ENCODE measurements at places on chromosomes 3 and 15. TPM values are rescaled to one million over a fixed set of nuclear protein-coding genes. Genes with fewer than 3 reads are reported as not detected.

CTXND1 gene
- not detected for total RNA-seq

RABL3 gene
- total RNA-seq, result 26.6 TPM

DNA sequence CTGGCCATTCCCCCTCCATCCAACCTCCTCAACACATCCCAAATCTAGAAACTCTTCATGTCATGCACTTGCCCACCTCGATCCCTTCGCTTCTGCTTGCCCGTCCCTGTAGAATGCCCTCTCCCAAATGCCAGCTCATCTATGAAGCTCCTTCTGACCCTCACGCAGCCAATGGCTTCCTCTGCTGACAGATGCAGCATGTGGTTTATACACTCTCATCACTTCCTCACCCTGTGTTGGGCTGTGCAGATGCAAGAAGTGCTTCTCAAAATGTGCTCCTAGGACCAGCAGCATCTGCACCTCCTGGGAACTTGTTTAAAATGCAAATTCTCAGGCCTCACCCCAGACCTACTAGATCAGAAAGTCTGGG lies 51.7 kb downstream of the SEMA5B start:
- H3K27ac ChIP-seq, result no peak overlapping the region
- peaks cover 21% of the 10 kb centered on the region for H3K4me1 ChIP-seq
- H3K27me3 ChIP-seq, result peaks cover 9% of the 10 kb centered on the region
- peak overlapping the region; percentile 40 for H3K4me3 ChIP-seq
- H3K36me3 ChIP-seq, result no peaks in the 10 kb centered on the region

DNA sequence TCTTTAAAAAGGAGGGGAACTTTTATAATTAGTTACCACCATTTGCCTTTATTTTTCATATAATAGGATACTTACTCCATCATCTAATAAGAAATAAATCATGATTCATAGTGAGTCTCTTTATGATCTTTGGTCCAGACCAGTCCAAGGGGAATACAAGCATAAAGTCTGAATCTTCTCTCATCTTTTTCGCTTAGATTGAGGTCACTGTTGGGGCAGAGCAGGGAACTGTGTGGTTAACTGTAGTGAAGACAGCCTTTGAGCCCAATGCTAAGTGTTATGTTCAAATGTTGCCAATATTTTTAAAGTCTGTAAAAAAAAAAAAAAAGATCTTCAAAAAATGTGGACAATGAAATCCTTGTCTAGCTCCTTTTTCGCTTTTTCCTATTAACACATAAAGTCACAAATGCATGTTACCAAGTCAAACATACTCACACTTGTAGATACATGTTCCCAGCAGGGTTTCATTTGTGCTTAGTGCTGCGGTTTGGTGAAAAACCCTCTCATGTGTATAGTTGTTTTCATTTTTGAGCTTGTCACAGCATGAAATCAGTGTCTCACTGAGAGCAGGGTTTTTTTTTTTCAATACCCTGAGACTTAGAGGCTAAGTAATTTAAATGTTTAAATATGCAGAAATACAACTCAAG lies 72.1 kb downstream of the EPHA3 start:
- no peaks in the 10 kb centered on the region for H3K4me1 ChIP-seq
- no peak overlapping the region for H3K27ac ChIP-seq
- no peaks in the 10 kb centered on the region for H3K27me3 ChIP-seq
- H3K36me3 ChIP-seq, result no peaks in the 10 kb centered on the region
- DNase-seq, result no peak
- no peak overlapping the region for H3K4me3 ChIP-seq

PLA1A gene
- not detected for total RNA-seq

GRCh38 chr15:100890051-100890720 lies 10.6 kb downstream of the ALDH1A3 start:
- H3K27ac ChIP-seq, result no peak overlapping the region
- peaks cover 42% of the 10 kb centered on the region for H3K27me3 ChIP-seq
- DNase-seq, result no peak

- no peak overlapping the region for H3K4me3 ChIP-seq
- H3K27ac ChIP-seq, result no peak overlapping the region
- H3K27me3 ChIP-seq, result no peaks in the 10 kb centered on the region
- peaks cover 91% of the 10 kb centered on the region for H3K36me3 ChIP-seq
- H3K4me1 ChIP-seq, result peaks cover 12% of the 10 kb centered on the region
These were observed 117.8 kb downstream of the LRIG1 start for GRCh38 chr3:66383023-66383422.

ADGRG7 gene
- not detected for total RNA-seq

GCNT3 gene
- not detected for total RNA-seq

KNL1 gene
- 30.8 TPM for total RNA-seq

DNA sequence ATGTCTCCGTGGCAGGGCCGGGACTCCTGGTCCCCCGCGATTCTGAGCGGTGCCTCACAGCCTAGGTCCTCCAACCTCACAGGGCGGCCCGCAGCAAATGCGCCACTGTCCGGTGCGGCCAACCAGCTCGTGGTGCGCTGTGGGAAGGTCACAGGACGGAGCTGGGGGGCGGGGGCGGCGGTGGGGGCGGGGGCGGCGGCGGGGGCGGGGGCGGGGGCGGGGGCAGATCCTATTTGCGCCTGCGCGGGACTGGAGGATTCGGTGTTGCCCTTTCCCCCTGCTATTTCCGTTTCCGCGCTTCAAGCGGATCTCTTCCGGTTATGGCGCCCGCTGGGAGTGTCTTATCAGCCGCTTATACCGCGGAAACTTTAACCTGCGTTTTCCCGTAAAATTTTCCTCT lies 106.7 kb upstream of the SNRPN start:
- H3K27ac ChIP-seq, result no peak overlapping the region
- no peak for DNase-seq
- no peaks in the 10 kb centered on the region for H3K27me3 ChIP-seq

DNA sequence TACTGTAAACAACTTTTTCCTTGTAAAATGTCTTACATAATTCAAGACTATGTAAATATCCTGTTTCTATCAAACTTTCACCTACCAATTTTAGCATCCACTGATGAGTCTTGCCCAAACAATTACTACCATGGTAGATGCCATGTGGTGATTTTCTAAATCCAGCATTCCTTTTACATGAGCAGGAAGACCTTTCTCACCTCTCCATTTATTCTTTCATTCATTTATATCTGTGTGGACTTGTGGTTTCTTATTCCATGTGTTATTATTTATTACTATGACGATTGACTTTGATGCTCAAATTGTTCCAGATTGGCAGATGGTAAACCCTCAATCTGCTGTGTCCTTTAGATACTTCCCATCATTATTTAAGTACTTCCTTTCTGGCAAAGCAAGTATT lies 62.4 kb downstream of the IFT57 start:
- DNase-seq, result no peak
- H3K27ac ChIP-seq, result no peak overlapping the region
- no peak overlapping the region for H3K4me3 ChIP-seq
- H3K4me1 ChIP-seq, result peaks cover 8% of the 10 kb centered on the region

DNA sequence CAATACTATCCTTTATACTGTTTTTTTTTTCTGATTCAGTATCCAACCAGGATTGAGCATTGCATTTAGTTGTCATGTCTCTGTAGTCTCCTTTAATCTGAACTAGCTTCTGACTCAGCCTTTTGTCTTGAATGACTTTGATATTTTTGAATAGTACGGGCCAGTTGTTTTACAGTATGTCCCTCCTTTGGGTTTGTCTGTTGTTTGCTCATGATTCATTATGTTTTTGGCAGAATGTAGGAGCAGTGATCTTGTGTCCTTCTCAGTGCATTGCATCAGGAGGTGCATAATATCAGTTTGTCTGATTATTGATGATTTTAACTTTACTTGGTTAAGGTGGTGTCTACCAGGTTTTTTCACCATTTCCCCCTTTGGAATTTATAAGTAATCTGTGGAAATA lies 20.5 kb downstream of the EXOG start:
- H3K27me3 ChIP-seq, result no peaks in the 10 kb centered on the region
- DNase-seq, result no peak
- H3K27ac ChIP-seq, result no peak overlapping the region
- peaks cover 21% of the 10 kb centered on the region for H3K4me1 ChIP-seq

DNA sequence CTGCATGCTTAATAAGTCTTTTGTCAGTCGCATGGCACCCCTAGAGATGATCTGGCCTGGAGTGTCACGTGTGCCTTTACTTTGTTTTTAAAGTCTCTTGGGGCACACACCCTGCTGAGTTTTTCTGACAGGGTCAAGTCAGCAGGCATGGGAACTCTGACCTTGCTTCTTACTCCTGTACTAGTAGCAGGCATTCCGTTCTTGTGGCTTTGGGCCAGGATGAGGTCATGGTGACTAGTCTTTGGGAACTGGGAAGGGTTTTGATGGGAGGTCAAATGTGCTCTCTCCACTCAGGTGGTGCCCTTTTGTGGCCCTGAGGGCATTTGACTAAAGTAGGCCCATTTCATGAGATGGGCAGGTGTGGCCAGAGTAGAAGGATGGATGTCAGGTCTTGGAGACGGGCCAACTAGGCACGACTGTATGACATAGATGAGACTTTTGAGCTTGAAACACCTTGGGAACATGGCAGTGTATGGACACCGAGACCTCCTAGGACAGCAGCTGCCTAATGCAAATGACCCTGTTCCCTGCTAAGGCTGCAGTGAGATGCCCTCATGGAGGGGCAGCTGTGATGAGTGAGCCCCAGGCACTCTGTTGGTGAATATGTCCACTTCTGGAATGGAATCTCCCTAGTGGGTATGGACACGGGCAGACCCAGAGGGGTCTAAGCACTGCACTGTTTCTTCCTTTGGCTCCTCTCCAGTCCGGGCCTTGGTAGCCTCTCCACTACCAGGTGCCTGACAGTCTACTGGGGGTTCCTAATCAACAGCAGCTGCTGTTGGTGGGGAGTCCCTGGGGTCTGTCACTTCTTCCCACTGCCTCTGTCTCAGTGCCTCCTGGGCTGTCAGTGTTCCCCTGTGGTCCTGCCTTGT lies 16.4 kb downstream of the SRPRB start:
- H3K36me3 ChIP-seq, result peaks cover 73% of the 10 kb centered on the region
- no peak overlapping the region for H3K27ac ChIP-seq
- no peak for DNase-seq
- H3K4me1 ChIP-seq, result peaks cover 3% of the 10 kb centered on the region

DNA sequence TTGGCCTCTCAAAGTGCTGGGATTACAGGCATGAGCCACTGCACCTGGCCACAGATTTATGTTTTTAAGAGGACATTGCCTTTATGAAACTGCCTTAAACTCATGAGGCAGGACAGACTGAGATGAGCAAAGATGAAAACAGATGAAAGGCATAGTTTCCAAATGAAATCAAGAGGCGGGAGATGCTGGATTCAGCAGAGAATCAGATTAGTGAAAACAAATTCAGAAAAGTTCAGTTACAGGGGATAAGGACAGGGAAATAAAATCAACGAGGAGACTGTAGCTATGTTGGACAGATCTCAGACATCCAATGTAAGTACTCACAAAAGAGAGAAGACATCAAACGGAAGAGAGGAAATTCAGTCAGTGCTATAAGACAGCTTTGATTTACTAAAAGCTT lies 68.1 kb downstream of the ADAMTSL3 start:
- peaks cover 2% of the 10 kb centered on the region for H3K27me3 ChIP-seq
- H3K36me3 ChIP-seq, result no peaks in the 10 kb centered on the region
- H3K4me3 ChIP-seq, result no peak overlapping the region
- DNase-seq, result no peak

RIOX2 gene
- total RNA-seq, result 59.9 TPM

DNA sequence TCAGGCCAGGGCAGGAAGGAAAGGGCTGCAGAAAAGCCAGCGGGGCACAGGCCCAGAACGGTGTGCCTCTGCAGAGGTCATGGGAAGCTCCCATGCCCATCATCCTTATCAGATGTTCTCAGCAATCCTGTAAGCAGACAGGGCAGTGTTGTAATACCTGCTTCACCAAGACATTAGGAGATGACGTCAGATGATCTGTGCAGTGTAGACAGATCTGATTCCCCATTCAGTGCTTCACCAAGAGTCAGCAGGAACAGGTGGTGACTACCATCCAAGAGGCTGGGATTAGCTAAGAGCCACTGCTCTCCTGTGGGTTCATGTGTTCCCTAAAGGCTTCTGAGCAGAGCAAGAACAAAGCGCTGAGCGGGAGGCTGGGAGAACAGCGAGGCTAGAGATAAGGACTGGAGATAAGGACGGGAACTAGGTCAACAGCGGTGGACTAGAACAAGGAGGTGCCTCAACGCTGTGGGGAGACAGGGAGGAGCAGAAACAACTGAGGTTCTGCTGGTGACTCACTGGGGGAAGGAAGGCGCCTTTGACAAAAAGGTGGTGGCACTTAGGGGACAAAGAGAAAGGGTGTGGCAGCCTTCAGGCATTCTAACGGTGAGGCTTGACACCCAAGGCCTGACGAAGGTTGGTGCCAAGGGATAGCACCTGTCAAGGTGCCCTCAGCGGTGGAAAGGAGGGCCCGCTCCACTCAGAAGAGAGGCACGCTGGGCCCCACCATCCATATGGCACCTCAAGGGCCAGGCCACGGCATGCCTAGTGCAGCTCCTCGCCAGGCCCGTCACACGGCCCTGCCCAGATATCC lies 28.4 kb downstream of the CCDC12 start:
- H3K27ac ChIP-seq, result peak overlapping the region; percentile 97
- peak; percentile 65 for DNase-seq
- peaks cover 83% of the 10 kb centered on the region for H3K4me1 ChIP-seq
- H3K4me3 ChIP-seq, result peak overlapping the region; percentile 74
- peaks cover 52% of the 10 kb centered on the region for H3K36me3 ChIP-seq

GRCh38 chr15:75554717-75555116 lies 24.4 kb downstream of the PTPN9 start:
- no peaks in the 10 kb centered on the region for H3K27me3 ChIP-seq
- peaks cover 18% of the 10 kb centered on the region for H3K36me3 ChIP-seq
- H3K4me1 ChIP-seq, result peaks cover 3% of the 10 kb centered on the region

IL17RC gene
- 0.27 TPM for total RNA-seq

DNA sequence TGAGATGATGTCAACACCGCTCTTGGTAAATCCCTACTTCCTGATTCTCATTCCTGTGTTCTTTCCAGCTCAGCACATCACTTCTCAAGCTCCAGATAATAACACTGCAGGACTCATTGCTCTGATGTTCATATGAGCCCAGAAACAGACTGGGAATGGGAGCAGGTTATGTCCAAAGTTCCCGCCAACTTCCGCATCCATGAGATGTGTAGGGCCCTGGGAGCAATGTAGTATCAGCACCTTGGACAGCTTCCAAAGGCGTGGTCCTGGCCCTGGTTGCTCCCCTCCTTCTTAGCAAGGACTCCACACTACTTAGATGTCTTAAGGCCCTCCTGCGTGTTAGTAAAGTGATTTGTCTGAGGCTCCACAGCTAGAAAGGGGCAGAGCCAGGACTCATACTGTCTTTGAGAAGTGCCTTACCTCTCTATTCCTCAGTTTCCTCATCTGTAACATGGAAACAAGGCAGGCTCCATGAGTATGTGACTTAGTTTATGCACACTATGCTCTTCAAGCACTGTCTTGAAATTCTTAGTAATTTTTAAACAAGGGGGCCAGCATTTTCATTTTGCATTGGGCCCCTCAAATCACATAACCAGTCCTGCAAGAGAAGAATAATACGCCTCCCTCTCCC lies 27.9 kb upstream of the SLC6A1 start:
- no peak for DNase-seq
- no peak overlapping the region for H3K27ac ChIP-seq
- no peaks in the 10 kb centered on the region for H3K4me1 ChIP-seq
- H3K4me3 ChIP-seq, result no peak overlapping the region

BLOC1S6 gene
- total RNA-seq, result 49.7 TPM

Measured in activated T-helper 2 cell treated with anti-CD3 and anti-CD28 coated beads, Interferon-gamma antibody, Interleukin-2, Interleukin-4, amounts not matched to agents 10 μg/mL and 5 μg/mL and 100 μg/mL, durations not matched to agents 14 hours and 24 hours and 36 hours (primary cell).